Substantia nigra (tissue), 51 donors: ENCODE measurements at places on chromosomes 1 and 21.

GRCh38 chr1:175045097-175045496 is 21.9 kb upstream of the MRPS14 start:
- no peak for DNase-seq

DNA sequence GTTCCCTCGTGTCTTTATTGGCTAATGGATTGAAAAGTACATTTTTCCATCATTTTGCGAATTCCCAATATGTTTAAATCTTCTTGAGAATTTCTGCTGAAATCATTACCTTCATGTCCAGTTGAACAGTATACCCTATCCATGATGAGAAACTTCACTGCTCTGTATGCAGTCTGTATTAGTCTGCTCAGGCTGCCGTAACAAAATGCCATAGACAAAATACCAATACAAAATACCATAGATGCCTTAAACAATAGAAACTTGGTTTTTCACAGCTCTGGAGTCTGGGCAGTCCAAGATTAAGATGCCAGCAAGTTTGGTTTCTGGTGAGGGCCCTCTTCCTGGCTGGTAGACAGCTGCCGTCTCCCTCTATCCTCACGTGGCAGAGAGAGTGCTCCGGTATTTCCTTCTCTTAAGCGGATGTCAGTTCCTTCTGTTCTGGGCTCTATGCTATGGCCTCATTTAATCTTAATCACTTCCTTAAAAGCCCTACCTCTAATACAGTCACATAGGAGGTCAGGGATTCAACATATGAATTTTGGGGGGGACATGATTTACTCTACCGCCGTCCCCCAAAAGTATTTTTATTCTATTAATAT is 27.0 kb downstream of the CXADR start:
- no peak for DNase-seq

DNA sequence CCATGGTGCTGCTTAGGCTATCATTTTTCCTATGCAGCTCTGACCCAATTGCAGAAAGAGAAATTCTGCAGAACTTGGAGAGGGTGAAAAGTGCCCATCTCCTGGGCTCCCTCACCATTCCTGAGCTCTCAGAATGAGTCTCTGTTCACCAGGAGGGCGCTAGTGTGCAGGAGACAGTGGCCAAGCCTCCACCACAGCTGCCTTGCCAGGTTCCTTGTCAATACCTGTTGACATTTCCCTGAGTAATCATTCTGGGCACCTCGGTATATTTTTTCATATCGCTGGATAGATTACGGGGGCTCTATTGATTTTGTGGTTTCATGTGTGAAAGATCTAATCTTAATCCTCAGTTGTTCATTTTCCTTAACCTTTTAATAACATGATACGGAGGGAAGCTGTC is 13.0 kb upstream of the C8B start:
- no peak for DNase-seq

DNA sequence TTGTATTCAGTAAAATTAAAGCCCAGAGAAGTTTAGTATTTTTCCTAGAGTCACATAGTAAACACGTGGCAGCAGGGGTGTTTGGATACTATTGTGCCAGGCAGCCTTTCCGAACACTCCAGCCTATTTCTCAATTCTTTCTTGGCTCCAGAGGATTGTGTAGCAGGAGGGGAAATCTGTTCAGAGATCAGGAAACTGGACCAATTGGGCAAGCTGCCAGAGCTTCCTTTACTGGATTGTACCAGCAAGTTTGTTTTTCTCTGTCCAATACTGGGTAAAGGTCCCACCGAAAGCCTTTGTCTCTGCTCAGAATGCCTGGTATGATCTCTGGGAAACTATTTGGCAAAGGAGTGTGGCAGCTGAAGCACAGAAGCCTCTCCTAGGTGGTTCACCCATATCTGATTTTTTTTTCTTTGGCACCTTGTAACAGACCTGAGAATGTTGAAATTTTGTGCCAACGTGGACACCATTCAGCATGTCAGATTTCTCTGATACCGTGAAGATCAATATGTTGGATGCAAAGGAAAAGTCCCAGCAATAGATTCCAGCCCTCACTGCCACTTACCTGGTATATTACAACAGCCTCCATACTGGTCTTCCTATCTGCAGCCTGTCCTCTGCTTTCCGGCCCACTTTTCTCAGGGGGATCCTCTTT is 126.2 kb downstream of the FGGY start:
- DNase-seq: peak; percentile 39

- no peak for DNase-seq
Measured at GRCh38 chr1:213772128-213773063, 215.4 kb upstream of the PROX1 start.

GRCh38 chr21:42681296-42682206 is 28.1 kb downstream of the PDE9A start:
- no peak for DNase-seq

GRCh38 chr1:64129701-64130100 is 73.7 kb upstream of the UBE2U start:
- DNase-seq: no peak
